ENCODE measurements at places on chromosomes 1 and 21.

- H3K36me3 ChIP-seq = no peaks in the 10 kb centered on the region
- no peaks in the 10 kb centered on the region for H3K4me1 ChIP-seq
- no peak overlapping the region for H3K27ac ChIP-seq
- no peaks in the 10 kb centered on the region for H3K27me3 ChIP-seq
These were observed 42.8 kb downstream of the ARHGEF10L start for GRCh38 chr1:17582124-17582774.

DNA sequence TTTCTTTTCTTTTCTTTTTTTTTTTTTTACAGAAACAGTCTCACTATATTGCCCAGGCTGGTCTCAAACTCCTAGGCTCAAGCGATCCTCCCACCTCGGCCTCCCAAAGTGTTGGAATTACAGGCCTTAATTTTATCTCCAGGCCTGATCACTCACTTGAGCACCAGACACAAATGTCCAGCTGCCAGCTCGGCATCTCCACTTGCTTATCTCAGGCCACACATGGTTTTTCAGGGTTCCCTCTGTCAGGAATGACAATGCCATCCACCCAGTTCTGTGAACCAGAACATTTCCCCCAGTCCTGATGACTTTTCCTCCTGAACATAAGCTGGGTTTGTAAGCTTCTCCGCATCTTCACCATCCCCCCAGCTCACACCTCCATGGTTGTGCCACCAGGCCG, 44.6 kb upstream of the ZNF281 start:
- no peak overlapping the region for H3K27ac ChIP-seq
- DNase-seq = no peak
- peaks cover 8% of the 10 kb centered on the region for H3K27me3 ChIP-seq
- H3K4me1 ChIP-seq = no peaks in the 10 kb centered on the region

- H3K27me3 ChIP-seq = no peaks in the 10 kb centered on the region
- H3K4me3 ChIP-seq = no peak overlapping the region
- H3K4me1 ChIP-seq = no peaks in the 10 kb centered on the region
- DNase-seq = no peak
- no peak overlapping the region for H3K27ac ChIP-seq
These were observed 69.8 kb downstream of the TPR start for GRCh38 chr1:186304982-186305949.

GRCh38 chr1:204294357-204294756, 65.4 kb downstream of the PLEKHA6 start:
- H3K4me3 ChIP-seq = no peak overlapping the region
- no peaks in the 10 kb centered on the region for H3K4me1 ChIP-seq
- H3K27ac ChIP-seq = no peak overlapping the region
- peaks cover 46% of the 10 kb centered on the region for H3K27me3 ChIP-seq

DNA sequence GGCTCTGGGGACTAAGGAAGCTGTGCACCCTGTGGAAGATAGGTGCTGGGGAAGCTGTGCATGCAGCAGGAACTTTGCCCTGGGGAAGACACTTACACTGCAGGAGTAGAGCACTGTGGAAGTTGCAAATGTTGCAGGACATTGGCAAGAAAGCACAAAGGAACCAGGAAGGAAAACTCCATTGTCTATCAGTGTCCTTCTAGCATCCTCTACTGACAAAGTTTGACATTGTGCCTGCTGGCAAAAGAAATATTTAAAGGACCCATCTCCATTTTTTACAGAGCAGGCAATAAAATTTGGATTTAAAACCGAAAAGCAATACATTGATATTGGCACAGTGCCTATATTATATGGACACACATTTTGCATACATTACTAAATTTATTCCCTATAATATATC, 394.1 kb downstream of the PBX1 start:
- H3K4me1 ChIP-seq = no peaks in the 10 kb centered on the region
- DNase-seq = no peak
- no peak overlapping the region for H3K27ac ChIP-seq
- no peak overlapping the region for H3K4me3 ChIP-seq
- H3K27me3 ChIP-seq = peaks cover 3% of the 10 kb centered on the region
- no peaks in the 10 kb centered on the region for H3K36me3 ChIP-seq

DNA sequence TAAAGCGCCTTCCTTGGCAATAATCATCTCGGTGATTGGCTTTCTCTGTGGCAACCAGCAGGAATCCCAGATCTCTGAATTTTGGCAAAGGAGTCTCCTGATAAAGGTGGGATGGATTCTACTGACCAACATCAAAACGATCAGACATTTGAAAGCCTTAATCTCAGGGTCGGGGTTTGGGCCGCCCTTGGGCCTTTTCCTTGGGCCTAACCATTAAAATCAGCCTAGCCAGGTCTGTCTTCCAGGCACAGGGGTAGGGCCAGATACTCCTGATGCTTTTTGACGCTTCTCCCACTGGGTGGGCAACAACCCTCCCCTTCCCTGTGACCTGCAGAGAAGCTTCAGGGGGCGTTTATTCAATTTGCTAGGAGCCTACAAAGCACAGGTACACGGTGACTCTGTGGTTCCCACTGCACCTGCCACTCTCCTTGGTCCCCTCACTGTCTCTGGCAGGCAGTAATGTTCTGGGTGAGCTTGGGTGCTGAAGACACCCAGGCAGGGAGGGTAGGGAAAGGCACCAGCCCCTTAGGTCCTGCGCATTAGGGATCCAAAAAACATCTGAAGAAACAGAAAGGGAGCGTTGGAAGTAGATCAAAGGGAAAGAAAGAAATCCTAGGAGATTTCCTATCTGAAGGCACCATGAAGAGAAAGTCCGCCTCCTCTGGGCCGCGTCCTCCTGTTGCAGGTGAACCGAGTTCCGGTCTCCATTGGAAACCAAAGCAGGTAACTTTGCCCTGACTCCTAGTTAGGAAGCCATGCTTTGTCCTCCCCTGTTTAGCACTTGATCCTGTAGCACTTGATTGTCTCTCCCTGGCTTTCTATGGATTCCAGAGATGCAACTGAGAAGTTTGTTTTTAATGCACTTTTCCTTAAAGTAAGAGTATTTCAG, 12.3 kb downstream of the RNU1-2 start:
- H3K27me3 ChIP-seq = no peaks in the 10 kb centered on the region
- H3K4me3 ChIP-seq = no peak overlapping the region
- peaks cover 39% of the 10 kb centered on the region for H3K4me1 ChIP-seq
- DNase-seq = no peak

DNA sequence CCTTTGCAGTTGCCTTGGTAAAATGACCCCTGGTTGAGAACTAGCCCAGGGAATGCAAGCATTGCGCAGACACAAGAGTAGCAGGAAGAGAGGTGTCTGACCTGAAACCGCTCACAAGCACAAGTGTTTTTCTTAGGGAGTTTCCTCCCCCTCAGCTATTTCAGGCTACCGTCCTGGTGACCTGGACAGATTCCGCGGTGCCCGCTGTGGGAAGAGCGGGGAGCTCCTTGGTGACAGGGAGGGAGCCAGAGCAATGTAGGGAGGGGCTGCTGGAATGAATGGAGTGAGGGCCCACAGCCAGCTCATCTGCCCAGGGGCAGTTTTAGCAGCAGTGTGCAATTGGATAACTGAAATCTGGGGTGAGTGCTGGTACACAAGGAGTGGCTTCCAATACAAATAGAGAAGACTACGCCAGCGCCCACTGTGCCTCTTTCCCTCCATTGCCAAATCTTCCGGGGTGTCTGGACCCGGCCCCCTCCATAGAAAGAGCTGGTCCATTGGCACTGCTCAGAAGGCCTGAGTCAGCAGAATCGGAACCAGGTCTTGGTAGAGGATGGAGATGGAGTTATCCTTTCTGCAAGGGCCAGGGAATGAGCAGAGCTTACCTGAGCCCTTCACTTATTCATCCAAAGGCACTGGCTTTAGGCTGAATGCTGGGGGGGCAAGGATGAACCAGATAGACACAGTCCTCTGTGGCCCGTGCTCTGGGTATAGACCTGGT, 82.8 kb downstream of the TRABD2B start:
- no peak overlapping the region for H3K4me3 ChIP-seq
- no peaks in the 10 kb centered on the region for H3K27me3 ChIP-seq
- H3K36me3 ChIP-seq = no peaks in the 10 kb centered on the region
- DNase-seq = no peak
- no peaks in the 10 kb centered on the region for H3K4me1 ChIP-seq
- H3K27ac ChIP-seq = no peak overlapping the region

DNA sequence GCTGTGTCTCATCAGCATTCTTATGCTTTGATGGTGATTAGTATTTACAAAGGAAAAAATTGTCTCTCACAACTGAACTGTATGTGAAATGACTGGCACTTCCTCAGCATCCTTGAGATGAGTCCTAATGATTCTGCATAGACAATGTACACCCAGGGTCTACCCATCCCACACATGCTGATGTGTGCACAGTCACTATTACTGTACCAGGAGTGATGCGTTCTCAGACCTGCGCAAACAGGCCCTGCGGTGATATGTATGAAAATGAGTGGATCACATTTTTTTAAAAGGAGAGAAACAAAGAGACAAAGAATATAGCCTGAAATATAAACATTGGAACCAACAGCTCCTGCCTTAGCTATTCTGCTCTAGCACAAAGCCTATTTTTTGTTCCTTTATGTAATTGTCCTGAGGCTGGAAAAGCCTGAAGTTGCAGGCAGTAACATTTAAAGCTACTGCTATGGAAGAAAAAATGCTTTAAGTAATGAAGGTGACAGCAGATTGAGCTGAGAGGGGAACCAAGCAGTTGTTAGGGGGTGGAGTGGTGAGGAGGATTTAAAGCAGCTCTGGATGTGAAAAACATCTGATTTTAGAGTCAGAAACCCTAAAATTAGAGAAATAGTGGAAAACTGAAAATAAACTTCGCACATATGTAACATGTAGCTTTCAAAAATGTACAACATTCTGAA, 5.5 kb downstream of the RCAN1 start:
- peaks cover 30% of the 10 kb centered on the region for H3K4me1 ChIP-seq
- DNase-seq = no peak
- no peak overlapping the region for H3K27ac ChIP-seq

DNA sequence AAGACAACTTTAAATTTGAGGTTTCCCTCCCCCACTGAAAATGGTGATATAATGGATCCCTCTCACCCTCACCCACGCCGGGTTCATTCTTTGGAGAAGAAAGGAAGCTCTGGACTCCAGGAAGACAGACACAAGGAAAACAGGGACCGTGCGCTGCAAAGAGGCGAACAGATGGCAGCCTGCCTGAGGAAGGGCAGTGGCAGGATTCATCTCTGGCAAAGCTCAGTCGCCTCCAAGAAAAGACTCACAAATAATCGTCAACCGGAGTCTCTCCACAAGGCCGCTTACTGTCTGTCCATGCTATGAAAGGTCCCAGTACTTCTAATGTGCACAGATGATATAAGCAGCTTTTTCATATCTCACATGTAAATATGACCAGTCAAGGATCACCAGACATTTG, 110.3 kb downstream of the TIAM1 start:
- no peak overlapping the region for H3K4me3 ChIP-seq
- H3K27me3 ChIP-seq = no peaks in the 10 kb centered on the region
- no peak overlapping the region for H3K27ac ChIP-seq

DNA sequence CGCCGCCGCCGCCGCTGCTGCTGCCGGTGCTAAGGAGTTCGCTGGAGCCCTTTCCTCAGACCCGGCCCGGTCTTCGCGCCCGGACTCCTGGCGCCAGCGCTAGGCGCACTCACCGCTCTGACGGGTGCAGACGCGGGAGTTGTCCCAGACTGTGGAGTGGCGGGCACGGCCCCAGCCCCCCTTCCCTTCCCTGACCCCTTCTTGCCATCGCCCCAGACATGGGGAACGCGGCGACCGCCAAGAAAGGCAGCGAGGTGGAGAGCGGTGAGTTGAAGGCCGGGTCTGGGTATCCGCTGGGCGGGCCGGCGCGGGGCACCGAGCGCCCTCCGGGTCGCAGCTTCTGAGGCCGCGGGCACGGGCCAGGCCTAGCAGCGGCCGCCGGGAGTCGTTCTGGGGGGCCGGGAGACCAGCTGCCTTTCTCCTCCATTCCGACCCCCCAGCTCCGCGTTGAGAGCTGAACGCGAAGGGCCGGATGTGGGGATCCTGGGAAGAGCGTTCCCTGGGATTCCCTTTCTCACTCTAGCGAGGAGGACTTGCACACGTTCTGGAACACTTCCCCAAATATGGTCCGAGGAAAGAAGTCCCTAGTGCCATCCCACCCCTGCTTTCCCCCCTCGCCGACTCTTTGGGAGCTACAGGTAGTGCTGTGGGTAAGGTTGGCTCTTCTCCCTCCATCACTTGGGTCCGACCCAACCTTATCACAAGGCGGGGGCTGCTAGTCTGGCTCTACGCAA, 65.8 kb upstream of the PRKACB start:
- peaks cover 2% of the 10 kb centered on the region for H3K36me3 ChIP-seq
- DNase-seq = peak; percentile 44
- H3K4me1 ChIP-seq = peaks cover 41% of the 10 kb centered on the region
- H3K27me3 ChIP-seq = no peaks in the 10 kb centered on the region

GRCh38 chr21:34500191-34500590, 11.8 kb downstream of the KCNE1 start:
- no peak overlapping the region for H3K4me3 ChIP-seq
- H3K27me3 ChIP-seq = no peaks in the 10 kb centered on the region

GRCh38 chr21:16192902-16193301, 463.1 kb downstream of the USP25 start:
- DNase-seq = no peak
- H3K4me3 ChIP-seq = no peak overlapping the region
- H3K27me3 ChIP-seq = no peaks in the 10 kb centered on the region
- no peak overlapping the region for H3K27ac ChIP-seq
- H3K36me3 ChIP-seq = no peaks in the 10 kb centered on the region
- H3K4me1 ChIP-seq = peaks cover 18% of the 10 kb centered on the region

- peak; percentile 46 for DNase-seq
These were observed 686 bp downstream of the ARF1 start for GRCh38 chr1:228082918-228083870.

- H3K27me3 ChIP-seq = no peaks in the 10 kb centered on the region
- H3K36me3 ChIP-seq = no peaks in the 10 kb centered on the region
- no peak for DNase-seq
- no peak overlapping the region for H3K4me3 ChIP-seq
- H3K4me1 ChIP-seq = no peaks in the 10 kb centered on the region
- H3K27ac ChIP-seq = no peak overlapping the region
These were observed 61.5 kb upstream of the KLHDC7A start for GRCh38 chr1:18419113-18419844.

- H3K4me3 ChIP-seq = no peak overlapping the region
- no peaks in the 10 kb centered on the region for H3K36me3 ChIP-seq
- no peak for DNase-seq
- no peak overlapping the region for H3K27ac ChIP-seq
- H3K27me3 ChIP-seq = no peaks in the 10 kb centered on the region
These were observed 26.1 kb downstream of the IRF2BP2 start for GRCh38 chr1:234583755-234584419.

- H3K4me1 ChIP-seq = peaks cover 10% of the 10 kb centered on the region
- H3K36me3 ChIP-seq = no peaks in the 10 kb centered on the region
- peak; percentile 76 for DNase-seq
- H3K27me3 ChIP-seq = peaks cover 23% of the 10 kb centered on the region
These were observed 5.4 kb upstream of the NTNG1 start for GRCh38 chr1:107135463-107135862.

GRCh38 chr1:19412654-19413053, 72.7 kb downstream of the CAPZB start:
- no peak for DNase-seq
- peaks cover 34% of the 10 kb centered on the region for H3K36me3 ChIP-seq
- H3K4me3 ChIP-seq = no peak overlapping the region
- H3K4me1 ChIP-seq = no peaks in the 10 kb centered on the region

DNA sequence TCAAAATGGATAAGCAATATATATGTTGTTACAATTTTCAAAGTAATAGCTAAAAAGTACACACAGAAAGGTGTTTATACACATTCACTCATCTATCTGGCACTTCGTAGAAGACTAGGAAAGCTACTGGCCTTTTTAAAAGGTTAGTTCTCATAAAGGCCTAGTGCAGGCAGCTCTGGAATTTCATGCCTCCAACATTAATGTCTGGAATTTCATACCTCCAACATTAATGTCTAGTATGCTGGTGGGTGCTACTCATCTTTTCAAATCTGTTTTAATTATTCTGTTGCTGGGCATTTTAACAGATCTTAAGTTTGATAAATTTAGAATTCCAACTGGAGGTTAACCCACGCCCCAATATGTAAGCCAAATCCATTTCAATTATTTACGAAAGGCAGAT, 124.2 kb downstream of the AKT3 start:
- no peak for DNase-seq
- H3K4me3 ChIP-seq = no peak overlapping the region
- no peaks in the 10 kb centered on the region for H3K4me1 ChIP-seq
- H3K27me3 ChIP-seq = no peaks in the 10 kb centered on the region

Measured in DND-41 (cell line).